Hair follicular keratinocyte (primary cell): ENCODE measurements at places on chromosomes 2 and 18. TPM values are rescaled to one million over a fixed set of nuclear protein-coding genes. Genes with fewer than 3 reads are reported as not detected.

Gene SLC16A14
- total RNA-seq, result 0.31 and 0.34 TPM in 2 replicates

Gene ATG9A
- total RNA-seq, result 36.9 and 40.2 TPM in 2 replicates

Gene MOCOS
- total RNA-seq, result 7.9 and 9.1 TPM in 2 replicates

Gene PXDN
- 65.5 and 133 TPM in 2 replicates for total RNA-seq

Gene DPYSL5
- total RNA-seq, result not detected in 2 replicates

Gene CYTIP
- not detected in 2 replicates for total RNA-seq

Gene ABCG8
- total RNA-seq, result not detected in 2 replicates

Gene GPR17
- not detected in 2 replicates for total RNA-seq

Gene PIK3C3
- 26.3 and 33.7 TPM in 2 replicates for total RNA-seq

Gene ITPRIPL1
- total RNA-seq, result 0.55 and 1.0 TPM in 2 replicates

Gene STAT4
- total RNA-seq, result 1.0 and 4.5 TPM in 2 replicates

Gene LONRF2
- not detected in 2 replicates for total RNA-seq

Gene LYPD6B
- total RNA-seq, result 1.9 and 4.9 TPM in 2 replicates

Gene DHRS9
- total RNA-seq, result not detected in 2 replicates

Gene APLF
- total RNA-seq, result 2.2 and 2.3 TPM in 2 replicates

Gene CAPN14
- total RNA-seq, result 0.30 and 0.47 TPM in 2 replicates

Gene ASXL2
- total RNA-seq, result 7.5 and 11.8 TPM in 2 replicates

Gene CCDC138
- total RNA-seq, result 2.3 and 10.7 TPM in 2 replicates

Gene GPR45
- not detected in 2 replicates for total RNA-seq

Gene AAK1
- 19.0 and 20.5 TPM in 2 replicates for total RNA-seq

Gene CD8B2
- not detected in 2 replicates for total RNA-seq

Gene SOWAHC
- 51.4 and 61.0 TPM in 2 replicates for total RNA-seq

Gene SCN7A
- not detected in 2 replicates for total RNA-seq

Gene RUFY4
- total RNA-seq, result not detected in 2 replicates

Gene MATN3
- total RNA-seq, result 1.9 and 3.7 TPM in 2 replicates

Gene KCTD18
- total RNA-seq, result 22.7 and 25.7 TPM in 2 replicates

Gene WDPCP
- total RNA-seq, result 4.1 and 5.0 TPM in 2 replicates

Gene CENPA
- total RNA-seq, result 8.0 and 21.3 TPM in 2 replicates

Gene C2orf68
- 11.1 and 12.7 TPM in 2 replicates for total RNA-seq

Gene PROKR1
- not detected in 2 replicates for total RNA-seq

Gene ANO7
- 0.16 and 0.23 TPM in 2 replicates for total RNA-seq

Gene SIX3
- not detected in 2 replicates for total RNA-seq
